Cardiac septum (tissue), 1 donor: ENCODE measurements at places on chromosomes 12 and 14. TPM values are rescaled to one million over a fixed set of nuclear protein-coding genes. Genes with fewer than 3 reads are reported as not detected.

The ZBTB39 gene
- total RNA-seq, result 3.5 TPM

The KLRC1 gene
- 0.16 TPM for total RNA-seq

The GSC gene
- total RNA-seq, result 0.43 TPM

The OAS2 gene
- 6.4 TPM for total RNA-seq

The KRT4 gene
- total RNA-seq, result not detected

The TAS2R46 gene
- 0.78 TPM for total RNA-seq

The LMNTD1 gene
- 0.51 TPM for total RNA-seq

The PPFIA2 gene
- total RNA-seq, result 0.57 TPM

The MMP19 gene
- total RNA-seq, result 1.6 TPM

The SYT10 gene
- total RNA-seq, result not detected

The ENDOU gene
- 0.24 TPM for total RNA-seq

The SOAT2 gene
- total RNA-seq, result not detected
